Amygdala (tissue), 56 donors: ENCODE measurements at places on chromosomes 7 and 10.

- no peak for DNase-seq
These were observed 700.0 kb upstream of the PCDH15 start for GRCh38 chr10:55500931-55501559.

- DNase-seq = no peak
These were observed 25.5 kb downstream of the PHF14 start for GRCh38 chr7:10998996-10999757.

DNA sequence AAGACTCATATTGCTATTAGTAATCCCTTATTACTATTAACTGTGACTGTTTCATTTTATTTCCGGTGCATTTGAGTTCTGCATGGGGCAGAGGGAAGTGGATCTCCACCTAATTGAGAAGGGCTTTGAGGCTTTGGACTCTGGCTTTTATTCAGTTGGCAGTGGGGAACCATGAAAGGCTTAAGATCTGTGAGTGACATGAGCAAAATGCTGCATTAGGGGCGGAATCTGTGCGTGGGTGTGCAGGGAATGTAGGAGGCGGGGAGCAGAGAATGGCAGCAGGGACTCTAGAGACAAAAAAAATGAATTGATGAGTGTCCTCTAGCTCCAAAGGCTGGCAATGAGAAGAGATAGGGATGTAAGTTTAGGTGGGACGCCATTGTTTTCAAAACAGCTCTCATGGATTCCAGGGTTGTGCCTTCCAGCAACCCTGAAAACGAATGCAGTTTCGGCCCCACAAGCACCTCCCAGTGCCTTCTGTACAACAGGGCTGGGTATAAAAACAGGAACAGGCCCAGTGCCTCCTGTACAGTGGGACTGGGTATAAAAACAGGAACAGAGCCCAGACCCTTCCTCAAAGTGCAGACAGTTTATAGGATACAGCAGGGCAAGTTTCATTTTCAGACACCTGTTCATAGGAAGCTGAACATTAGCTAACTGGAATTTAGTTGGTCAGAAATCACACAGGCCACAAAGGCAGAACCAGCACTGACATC, 663.3 kb upstream of the FOXK1 start:
- no peak for DNase-seq

DNA sequence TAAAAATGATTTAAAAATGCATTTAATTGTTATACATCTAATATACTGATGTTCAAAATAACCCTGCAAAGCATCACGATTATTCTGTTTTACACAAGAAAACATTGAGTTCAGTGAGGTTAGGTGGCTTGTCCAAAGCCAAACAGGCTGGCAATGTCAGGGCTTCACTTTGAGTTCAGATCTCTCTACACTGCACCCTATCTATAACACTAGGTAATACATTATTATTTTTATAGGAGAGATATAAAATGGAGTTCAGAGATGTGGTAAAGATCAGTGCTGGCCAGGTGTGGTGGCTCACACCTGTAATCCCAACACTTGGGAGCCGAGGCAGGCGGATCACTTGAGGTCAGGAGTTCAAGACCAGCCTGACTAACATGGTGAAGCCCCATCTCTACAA, 165.9 kb upstream of the MYO3A start:
- DNase-seq = no peak

- peak; percentile 34 for DNase-seq
These were observed 9.1 kb upstream of the ZYX start for GRCh38 chr7:143372070-143372469.
